ENCODE measurements at places on chromosomes 16 and 17.

DNA sequence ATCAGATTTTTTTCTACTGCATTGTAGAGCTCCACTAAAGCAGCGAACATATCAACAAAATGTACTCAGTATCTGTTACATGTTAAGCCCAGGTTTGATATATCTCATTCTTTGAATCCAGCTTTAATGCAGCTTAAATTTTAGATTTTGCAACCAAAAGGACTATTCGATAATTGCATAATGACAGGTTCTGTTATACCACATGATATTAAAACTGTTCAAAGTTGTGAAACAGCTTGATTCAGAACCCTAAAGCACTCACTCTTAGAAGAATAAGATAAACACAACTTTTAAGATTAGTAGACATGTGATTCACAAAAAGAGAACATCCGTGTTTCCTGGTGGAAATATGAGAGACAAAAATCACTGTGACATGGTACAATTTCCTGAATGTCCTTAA lies 427.9 kb downstream of the CDH11 start:
- DNase-seq, result no peak

DNA sequence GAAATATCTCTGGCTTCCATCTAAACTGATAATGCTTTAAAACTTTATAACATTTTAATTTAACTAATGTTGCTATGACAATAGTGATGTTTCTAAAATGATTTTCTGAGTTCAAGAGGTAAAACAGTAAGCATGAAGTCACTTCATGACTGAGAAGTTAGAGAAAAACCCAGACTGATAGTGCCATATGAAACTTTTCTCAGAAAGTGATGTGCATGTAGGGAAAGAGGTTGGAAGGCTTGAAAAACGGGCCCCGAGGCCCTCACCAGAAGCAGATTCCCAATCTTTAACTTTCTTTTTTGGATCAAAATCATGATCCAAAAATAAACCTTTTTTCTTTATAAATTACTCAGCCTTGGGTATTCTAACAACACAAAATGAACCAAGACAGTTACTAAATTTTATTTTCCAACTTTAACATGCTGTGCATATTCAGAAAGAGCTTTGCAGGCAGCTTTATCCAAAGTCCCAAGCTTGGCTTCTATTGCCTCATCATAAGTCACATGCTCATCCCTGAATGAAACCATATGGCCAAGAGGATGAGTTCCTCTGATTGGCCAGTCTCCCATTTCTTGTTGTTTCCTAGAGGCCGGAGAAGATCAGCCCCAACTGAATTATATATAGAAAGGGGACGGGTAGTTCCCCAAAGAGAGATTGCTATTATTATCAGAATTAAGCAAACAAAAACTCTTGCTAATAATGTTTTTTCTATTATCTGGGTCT lies 357.6 kb upstream of the SALL1 start:
- DNase-seq, result no peak

DNA sequence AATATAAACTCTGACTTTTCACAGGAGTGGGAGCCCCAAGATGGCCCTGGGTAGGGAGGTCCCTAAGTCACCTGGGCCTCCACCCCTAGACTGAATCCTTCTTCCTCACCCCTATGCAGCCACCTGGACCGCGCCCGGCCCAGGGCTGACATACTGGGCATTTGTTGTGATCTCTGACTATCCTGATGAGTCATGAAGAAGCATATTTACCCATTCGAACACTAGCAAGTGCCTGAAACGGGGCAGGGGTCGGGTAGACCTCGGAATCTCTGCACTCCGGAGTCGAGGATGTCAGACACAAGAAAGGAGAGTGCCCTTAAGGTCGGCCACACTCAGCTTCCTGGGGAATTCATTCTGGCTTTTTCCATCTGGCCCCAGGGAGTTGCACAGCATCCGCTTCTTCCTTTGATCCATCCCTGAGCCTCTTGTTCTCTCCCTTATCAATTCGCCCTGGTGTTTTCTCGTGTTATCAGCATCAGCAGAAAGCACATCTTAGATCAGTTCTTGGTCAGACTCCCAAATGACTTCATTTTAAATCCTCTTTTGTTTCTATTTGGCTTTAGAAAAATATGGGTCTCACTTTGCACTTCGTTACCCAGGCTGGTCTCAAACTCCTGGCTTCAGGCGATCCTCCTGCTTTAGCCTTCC lies 10.4 kb downstream of the METTL22 start:
- DNase-seq, result no peak

DNA sequence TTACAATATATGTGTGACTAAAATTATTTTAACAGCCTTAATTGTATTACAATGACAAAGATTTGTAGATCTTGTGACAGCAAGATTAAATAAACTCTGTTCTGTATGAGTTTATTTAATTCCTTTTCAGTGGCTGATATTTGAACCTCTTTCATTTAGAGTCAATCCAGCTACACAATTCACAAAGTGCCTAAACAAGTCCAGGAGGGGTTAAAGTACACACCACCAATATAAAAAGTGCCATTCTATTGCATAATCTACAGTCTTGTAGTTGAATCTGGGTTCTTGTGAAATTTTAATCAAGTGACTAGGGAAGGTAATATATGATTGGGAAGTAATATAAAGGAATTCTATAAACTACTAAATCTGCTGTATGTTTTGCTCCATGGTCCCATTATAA lies 3.9 kb upstream of the NFAT5 start:
- DNase-seq, result no peak

GRCh38 chr17:8326511-8327302 lies 12.9 kb upstream of the ODF4 start:
- DNase-seq, result peak; percentile 5

GRCh38 chr17:58120195-58120822 lies 27.9 kb upstream of the OR4D1 start:
- DNase-seq, result no peak

- DNase-seq, result no peak
Observed at GRCh38 chr17:79798299-79799173, 1.7 kb upstream of the CBX8 start.

DNA sequence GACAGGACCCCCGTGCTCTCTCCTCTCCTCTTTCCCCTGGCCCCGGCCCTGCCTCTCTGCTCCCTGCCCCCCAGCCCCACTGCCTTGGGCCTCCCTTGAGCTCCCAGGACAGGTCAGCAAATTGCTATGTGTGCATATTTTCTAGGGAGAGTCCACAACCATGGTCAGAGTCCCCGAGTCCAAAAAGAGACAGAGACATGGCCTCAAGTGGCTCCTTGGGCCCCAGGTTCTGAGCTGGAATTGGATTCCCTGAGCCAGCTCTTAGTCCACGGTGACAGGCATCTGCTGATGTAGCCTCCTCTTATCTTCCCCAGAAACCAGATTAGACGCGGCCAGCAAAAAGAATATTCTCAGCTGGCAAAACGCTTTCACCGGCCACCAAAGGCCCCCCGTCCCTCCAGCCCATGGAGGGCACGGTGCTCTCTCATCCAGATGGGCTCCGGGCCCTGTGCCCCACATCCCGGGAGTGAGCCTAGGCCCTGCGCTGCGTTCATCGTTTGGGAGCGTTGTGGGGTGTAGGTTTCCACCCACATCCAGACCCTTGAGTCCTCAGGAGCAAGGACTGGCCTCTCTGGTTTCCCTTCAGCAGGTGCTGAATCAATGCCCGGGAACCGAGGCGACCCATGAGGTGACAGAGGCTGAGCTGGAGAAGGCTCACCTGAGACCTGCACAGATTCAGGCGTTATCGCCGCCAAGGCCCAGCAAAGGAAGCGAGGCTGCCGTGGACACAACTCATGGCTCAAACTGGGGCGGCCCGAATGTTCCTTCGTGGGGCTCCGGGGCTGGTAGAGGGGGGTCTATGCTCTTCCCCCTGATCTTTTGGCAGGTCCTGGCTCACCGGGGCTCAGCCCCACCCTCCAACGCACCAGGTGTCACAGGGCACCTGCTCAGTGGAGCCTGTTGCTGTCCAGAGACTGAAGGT lies 16.3 kb upstream of the ENPP7 start:
- DNase-seq, result no peak

GRCh38 chr17:2975469-2975958 lies 87.9 kb downstream of the OR1D5 start:
- DNase-seq, result no peak

- peak; percentile 21 for DNase-seq
Observed at GRCh38 chr16:50153596-50154419, 702 bp downstream of the TENT4B start.

GRCh38 chr17:81991684-81992305 lies 14.4 kb downstream of the ASPSCR1 start:
- DNase-seq, result no peak

DNA sequence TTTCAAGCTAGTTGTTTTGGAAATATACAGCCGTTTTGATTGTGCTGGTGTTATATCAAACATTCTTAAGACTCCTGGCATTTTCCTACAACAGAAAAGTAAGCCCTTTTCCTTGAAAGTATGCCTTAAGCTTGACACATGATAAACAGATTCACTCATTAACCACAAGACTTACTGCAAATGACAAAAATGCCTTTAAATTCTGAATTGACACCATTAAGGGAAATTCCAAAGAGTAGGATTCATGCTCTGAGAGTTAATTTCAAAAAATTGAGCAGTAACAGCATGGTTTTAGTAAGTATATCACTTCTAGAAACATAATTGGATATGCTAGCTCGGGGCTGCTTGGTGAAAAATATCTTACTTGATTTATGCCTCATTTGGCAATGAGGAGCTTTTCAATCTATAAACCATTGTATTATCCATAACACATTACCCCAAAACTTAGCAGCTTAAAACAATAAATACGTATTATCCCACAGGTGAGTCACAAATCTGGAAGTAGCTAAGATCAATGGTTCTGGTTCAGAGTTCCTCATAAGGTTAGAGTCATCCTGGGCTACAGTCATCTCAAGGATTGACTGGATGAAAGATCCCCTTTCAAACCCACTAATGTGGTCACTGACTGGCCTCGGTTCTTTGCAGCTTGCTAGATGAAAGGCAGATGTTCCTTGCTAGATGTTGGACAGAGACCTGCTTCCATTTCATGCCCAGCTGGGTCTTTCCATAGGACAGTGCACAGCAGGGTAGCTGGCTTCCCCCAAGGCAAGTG lies 8.2 kb upstream of the PHAF1 start:
- DNase-seq, result no peak

GRCh38 chr16:7585705-7586104 lies 253.1 kb downstream of the RBFOX1 start:
- no peak for DNase-seq
